Activated naive CD8-positive, alpha-beta T cell treated with anti-CD3 and anti-CD28 coated beads for 36 hours (primary cell): ENCODE measurements at places on chromosomes 16 and 17. TPM values are rescaled to one million over a fixed set of nuclear protein-coding genes. Genes with fewer than 3 reads are reported as not detected.

The ADAMTS18 gene
- not detected for total RNA-seq

The SCNN1G gene
- total RNA-seq: not detected

DNA sequence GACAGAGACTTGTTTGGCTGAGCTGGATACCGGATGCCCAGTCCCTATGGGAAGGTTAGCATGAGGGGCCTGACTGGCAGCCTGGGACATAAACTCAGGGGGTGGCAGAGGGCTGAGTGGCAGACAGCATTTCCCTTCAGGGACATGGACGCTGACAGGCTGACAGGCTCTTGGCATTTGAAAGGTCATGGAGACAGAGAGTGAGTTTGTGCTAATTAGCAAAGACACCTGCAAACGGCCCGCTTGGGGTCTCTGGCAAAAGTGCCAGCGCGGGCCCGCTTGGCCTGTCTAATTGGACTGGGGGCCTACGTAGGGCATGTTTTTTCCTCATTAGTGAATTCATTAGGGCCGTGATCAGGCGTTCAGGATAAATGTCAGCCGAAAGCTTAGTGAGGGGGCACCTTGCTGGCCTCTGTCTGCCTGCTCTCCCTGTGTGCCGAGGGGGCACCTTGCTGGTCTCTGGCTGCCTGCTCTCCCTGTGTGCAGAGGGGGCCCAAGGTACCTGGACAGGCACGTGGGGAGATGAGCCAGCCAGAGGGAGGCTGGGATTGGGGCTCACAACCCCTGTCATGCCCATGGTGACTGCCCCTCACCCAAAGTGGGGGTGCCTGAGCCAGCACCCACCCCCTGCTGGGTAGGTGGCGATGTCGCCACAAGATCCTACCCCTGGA is 7.7 kb downstream of the NECAB2 start:
- DNase-seq: no peak

DNA sequence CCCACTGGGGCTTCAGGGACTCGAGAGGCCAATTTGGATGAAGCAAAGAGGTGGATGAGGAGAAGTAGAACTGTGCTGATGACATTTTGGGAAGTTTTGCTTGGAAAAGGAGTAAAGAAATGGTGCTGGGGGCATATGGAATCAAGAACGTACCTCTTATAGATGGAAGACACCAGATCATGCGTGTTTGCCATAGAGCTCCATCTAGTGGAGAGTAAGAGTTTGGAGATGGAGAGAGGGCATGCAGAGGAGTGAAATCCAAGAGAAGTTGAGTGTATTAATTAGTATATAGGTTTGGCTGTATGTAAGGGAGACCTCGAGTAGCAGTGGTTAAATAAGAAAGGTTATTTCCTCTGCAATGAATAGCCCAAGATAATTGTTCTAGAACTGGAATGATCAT is 56.0 kb downstream of the SHISA6 start:
- no peak for DNase-seq

GRCh38 chr17:36937001-36937958 is at the start of gene LHX1:
Gene LHX1 (plus strand): TSS chr17:36937475. CDS start chr17:36938198, 723 bp downstream.
- DNase-seq: no peak

DNA sequence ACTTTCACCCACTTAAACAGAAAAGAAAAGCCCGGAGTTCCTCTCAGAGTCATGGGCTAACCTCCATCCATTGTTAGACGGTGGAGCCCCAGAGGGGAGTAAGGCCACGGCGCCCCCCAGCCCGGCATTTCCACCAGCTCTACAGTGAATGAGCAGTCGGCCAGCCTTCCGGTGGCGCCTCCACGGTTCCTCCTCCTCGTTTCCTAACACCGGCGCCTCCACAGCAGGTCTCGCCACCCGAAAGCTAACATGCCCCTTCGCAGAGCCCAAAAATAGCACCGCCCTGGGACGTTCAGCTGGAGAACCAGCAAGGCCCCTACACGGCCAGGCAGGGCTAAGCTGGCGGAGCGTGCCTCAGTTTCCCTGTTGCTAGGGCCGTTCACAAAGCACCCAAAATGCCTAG is 858 bp downstream of the MMD start:
- peak; percentile 48 for DNase-seq
